ENCODE measurements at places on chromosomes 11 and 22.

DNA sequence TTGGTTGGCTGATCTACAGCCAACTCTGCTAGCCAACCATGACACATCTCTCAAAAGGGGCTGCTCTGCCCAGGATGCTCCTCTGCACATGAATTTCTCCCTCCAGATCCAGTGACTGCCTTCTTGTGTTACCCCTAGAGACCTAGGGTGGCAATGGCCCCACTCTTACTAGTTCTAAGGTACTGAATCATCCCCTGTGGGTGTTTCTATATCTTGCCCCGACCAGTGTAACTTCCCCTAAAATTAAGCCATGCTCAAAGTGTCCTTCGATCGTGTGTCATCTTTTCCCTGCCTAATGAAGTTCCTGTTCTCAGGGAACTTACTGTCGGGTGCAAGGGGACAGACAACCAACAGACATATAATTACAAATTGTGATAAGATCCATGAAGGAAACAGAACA, 113.3 kb downstream of the FAM76B start:
- DNase-seq = no peak

DNA sequence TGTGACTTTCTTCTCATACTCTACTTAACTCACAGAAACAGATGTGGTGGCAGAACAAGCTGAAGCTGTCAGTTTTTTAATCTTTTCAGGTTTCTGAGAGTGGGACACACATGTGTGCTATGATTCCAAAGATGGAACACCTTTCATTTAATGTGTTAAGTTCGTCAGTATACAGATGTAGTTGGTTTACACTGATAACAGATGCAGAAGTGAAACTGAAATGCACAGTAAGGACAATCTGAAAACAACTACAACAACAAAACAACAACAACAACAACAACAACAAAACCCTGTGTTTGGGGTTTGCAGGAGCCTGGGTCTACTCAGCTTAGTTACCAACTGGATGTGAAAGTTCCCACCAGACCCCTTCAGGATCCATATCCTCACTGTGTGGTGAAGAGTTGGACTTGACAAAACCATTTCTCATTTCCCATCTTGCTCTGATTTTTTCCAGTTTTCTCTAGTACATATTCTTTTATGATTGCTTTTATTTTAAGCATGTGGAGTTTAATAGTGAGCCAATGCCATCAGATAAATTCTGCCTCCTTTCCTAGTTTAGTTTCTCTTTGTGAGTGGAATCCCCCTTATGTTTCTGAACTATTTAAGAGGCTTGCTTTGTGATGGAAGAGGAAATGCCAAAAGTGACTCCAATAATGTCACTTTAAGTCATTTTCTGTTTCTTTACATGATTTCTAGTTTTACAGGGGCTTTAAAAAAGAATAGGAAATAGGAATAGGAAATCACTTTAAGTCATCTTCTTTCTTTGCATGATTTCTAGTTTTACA, 47.8 kb downstream of the ARHGAP42 start:
- no peak for DNase-seq

- DNase-seq = peak; percentile 19
These were observed 1.1 kb downstream of the NPAT start for GRCh38 chr11:108221371-108221770.

GRCh38 chr11:13160806-13161205, 116.8 kb upstream of the BMAL1 start:
- no peak for DNase-seq

DNA sequence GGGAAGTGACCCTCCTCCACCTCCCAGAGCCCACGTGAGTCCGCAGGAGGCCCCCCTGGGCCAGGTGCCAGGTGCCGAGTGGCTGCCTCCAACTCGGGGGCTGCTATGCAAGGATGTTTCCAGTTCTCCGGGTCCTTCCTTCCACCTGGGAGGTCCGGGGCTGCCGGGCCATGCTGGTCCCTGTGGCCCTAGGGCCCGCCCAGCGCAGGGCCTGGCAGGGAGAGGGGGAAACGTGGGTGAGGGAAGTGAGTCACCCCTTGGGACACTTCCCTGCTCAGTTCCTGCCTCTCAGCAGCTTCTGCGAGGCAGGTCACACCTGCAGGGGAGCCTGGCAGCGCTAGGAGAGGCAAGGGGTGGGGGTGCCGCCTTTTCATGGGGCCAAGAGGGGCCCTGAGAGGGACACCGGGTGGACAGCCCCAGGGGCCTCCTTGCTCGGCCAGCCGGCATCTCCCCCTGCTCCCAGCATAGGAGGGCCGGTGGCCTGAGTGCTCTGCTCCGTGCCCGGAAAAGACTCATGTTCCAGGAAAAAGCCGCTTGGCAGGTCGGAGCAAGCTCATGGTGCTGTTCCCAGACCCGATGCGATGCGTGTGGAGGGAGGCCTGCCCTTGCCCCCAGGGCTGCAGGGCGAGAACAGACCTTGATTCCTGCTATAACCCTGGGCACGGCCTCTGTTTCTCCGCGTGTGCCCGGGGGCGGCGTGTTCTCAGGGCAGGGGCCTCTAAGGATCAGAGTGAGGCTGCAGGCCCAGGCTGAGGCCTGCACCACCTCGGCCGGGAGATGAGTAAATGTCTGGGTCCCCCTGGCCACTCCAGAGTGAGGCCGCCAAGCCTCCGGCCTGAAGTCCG, 30.3 kb upstream of the WNT7B start:
- DNase-seq = peak; percentile 84

- DNase-seq = no peak
These were observed 29.5 kb downstream of the MOV10L1 start for GRCh38 chr22:50119169-50119767.

DNA sequence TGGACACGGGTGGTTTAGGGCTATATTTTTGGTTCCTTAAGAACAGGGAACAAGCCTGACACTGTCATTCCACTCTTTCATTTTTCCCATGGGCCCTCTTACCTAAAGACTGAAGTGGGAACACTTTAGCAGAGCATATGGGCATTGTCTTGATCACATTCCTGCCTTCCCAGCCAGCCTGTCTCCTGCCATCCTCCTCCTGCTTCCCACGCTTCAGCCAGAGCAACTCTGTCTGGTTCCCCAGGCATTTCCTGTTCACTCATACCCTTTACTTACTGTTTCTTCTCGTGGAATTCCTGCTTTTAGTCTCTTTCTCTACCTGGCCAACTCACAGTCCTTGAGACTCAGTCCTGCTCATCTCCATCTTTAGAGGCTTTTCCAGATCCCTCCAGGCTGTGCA, 22.8 kb downstream of the MRPL16 start:
- no peak for DNase-seq

DNA sequence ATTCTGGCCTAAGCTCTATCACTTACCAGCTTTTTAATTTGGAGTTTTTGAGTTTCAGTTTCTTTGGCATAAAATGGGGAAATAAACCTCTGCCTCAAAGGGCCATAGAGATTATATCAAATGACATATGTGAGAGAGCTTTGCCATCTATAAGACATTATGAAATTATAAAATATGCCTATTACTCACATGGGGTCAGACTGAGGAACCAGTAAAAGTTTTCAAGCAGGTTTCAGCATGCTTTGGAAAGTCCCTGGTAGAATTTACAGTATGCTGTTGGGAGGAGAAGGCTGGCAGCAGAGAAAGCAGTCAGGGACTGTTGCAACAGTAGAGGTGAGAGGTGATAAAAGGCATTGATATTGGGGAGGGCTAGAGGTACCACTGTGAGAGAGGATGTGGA, 13.6 kb upstream of the MTNR1B start:
- DNase-seq = no peak

GRCh38 chr11:33135768-33136443, 25.4 kb downstream of the CSTF3 start:
- no peak for DNase-seq

DNA sequence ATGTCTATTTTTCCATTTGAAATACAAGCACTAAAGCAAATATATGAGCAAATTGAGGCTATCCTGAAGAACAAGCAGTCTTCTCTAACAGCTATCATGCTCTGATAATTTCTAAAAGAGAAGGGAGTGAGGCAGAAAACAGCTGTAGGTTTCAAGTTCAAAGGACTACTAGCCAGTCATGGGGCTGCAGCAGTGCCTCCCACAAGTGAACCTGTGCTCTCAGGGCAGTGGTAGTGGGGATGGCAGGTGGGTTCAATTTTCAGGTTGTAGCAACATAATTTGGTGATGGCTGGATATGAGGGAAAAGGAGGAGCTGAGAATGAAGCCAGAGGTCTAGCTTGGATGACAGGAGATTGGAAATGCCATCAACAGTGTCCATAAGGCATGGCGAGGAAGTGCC, 93.5 kb upstream of the ARHGAP20 start:
- no peak for DNase-seq

- DNase-seq = peak; percentile 80
These were observed 3.6 kb downstream of the CLTCL1 start for GRCh38 chr22:19287889-19288288.

DNA sequence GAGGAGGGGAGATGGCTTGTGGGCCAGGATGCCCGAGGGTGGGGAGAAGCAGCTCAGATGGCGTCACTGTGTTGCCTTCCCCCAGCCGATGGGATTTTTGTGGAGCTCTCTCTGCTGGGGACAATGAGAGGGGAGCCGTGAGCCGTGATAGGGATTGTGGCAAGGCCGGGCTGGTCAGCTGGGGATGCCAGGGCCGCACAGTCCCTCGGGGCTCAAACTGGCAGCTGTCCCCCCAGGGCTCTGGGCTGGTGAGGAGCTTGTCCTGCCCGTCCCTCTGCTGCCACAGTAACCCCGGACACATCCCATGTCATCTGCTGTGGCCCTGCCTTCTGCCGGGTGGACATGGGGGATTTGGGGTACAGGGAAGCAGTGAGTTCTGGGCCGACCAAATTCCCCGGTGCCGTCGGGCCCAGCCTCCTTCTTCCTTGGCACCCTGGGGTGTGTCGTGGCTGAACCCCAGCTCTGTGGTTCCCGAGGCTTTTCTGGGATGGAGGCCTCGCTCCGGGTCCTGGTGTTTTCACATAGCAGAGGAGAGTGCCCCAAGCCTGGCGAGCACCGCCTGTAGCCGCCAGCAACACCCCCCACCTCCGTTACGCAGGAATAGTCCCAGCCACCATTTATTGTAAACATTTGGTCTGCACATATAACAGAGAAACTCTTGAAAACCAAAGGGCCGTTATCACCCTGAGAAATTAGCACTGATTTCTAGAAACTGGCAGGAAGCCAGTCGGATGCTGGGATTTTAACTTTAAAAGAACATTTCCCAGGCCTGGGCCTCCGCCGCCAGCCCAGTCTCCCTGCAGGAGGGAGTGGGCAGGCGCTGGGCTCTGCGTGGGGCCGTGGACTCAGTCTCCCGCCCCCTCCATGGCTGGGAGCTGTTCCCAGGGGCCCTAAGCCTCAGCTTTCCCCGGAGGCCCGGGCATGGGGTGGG, 9.9 kb downstream of the BRSK2 start:
- DNase-seq = no peak

DNA sequence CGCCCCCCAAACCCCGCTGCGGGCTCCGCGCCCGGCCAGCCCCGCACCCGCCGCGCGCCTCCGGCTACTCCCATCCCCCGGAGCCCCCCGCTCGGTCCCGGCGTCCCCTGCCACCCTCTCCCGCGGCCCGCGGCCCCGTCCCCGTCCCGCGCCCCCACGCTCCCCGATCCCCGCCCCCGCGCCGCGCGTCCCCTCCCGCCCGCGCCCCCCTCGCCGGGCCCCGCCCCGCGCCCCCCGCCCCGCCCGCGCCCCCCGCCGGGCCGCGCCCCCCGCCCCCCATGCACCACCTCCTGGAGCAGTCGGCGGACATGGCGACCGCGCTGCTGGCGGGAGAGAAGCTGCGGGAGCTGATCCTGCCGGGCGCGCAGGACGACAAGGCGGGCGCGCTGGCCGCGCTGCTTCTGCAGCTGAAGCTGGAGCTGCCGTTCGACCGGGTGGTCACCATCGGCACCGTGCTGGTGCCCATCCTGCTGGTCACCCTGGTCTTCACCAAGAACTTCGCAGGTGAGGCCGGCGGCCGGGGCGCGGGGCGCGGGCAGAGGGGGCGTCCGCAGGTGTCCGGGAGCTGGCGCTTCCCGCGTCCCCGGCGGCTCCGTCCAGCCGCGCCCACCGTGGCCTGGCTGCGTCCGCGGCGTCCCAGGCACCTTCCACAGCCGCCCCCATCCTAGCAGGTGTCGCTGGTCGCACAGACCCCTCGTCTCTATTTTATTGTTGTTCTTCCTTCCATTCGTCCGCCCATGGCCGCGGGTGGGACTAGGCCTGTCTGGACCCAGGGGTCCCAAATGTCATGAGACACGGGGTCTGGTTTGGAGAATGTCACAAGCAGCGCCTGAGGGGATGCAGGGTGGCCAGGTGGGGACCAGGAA, at the start of gene PANX2:
Gene PANX2, plus strand, starts transcription at position 279 of the 866 bp plus-strand sequence. Its CDS starts 0 bp downstream, at position 279.
- DNase-seq = no peak

DNA sequence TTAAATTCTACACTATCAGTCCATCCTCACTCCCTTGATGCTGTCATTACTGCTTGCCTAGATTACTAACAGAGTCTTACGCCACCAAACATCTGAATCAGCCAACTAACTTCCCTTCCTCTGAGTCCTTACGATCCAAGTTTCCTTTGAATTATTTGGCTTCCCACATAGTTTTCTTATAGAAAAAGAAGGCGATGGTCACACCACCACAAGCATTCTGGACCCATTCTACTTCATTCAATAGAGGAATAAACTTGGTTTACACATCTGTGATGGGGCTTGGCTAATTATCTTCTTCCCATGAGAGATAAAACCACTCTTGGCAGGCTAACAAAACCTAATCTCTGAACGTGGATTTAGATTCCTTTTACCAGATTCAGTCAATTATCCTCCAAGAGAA, 35.0 kb downstream of the INTS4 start:
- no peak for DNase-seq

DNA sequence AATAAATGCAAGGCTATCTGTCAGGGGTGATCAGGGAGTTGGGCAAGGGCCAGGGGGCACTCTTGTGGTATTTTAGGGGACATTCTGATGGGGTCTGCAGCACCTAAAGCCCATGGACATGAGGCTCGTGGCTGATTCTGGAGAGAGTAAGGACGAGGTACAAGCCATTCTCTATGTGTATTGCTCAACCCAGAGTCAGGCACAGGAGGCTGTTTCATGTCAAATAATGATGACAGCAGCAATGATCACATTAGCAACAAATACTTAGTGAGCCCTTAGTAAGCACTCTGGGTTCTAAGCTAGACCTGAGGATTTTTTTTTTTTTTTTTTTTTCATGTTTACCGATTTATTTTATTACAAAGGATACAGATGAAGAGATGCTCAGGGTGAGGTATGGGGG, 83.5 kb upstream of the THY1 start:
- no peak for DNase-seq

- DNase-seq = no peak
These were observed 890.5 kb upstream of the ANO3 start for GRCh38 chr11:25441421-25441820.

DNA sequence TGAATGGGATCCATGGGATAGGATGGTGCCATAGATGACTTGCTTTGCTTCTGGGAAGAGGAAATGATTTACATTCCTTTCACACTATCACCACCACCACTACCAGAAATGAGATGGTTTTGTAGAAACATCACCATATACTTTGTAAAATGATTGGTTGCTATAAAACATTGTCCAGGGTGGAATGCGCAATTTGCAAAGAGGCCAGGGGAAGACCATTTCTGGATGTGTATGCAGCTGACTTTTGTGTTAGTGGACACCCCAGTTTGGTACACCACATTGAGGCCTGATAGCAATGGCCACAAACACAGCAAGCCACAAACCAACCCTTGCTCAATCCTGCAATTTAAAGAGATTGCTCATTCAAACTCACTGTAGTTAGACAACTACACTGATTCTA, 56.7 kb upstream of the RCN1 start:
- peak; percentile 10 for DNase-seq
